Colonic mucosa (tissue), 4 donors: ENCODE measurements at places on chromosomes 12 and 14.

DNA sequence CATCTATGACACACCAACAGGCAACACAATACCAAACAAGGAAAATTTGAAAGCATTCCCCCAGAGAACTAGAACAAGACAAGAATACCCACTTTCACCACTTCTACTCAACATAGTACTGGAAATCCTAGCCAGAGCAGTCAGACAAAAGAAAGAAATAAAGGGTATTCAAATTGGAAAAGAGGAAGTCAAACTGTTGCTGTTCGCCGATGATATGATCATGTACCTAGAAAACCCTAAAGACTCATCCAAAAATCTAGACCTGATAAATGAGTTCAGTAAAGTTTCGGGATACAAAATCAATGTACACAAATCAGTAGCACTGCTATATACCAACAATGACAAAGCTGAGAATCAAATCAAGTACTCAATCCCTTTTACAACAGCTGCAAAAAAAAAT lies 8.1 kb upstream of the ATL1 start:
- no peak for DNase-seq

DNA sequence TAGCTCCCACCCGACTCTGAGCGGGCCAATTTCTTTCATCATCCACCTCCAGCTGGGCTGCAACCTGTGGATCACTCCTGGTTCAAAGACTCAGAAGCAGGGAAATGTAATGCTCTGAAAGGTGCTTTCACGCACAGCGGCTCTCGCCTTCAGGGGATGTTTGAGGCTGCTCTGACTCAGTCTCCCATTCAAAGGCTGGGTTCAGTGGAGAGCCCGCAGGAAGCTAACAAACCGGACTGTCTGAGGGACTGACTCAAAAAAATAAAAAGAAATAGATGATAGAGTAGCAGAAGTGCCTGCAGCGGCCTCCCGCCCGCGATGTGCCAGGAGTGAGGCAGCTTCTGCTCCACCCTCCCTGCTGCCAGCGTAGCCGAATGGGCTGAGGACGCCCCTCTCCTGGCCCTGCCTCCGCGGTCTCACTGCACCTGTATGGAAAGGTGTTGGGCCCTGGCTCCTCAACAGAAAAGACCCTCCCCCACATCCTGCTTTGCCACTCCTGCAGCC lies 98.0 kb downstream of the GCH1 start:
- DNase-seq: no peak

- DNase-seq: no peak
Observed at GRCh38 chr12:31278424-31278823, 47.5 kb downstream of the SINHCAF start.

DNA sequence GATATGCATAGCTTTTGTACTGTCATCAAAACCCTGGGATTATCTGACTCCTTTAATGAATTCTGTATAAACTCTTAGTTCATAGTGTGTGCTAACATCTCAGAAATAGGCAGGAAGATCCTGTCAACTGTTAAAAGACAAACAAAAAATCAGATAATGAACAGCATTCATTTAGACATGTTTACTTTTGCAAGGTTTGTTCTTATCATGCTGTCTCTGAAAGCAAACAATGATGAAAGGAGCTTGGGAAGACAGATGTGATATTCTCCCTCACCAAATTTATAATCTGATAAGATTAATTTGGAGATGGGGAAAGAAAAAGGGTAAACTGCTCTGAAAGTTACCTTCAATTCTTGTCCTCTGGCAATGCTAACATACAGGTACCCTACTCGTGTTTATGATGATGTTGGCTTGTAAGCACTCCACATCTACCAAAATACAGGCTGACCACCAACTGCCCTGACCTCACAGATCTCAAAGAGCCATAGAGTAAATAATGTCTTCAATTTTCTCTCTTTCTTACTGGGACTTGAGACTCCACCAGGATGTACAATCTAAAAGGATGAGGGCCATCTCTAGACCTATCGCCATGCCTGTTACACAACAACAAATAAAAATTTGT lies 233.8 kb downstream of the SSPN start:
- DNase-seq: no peak

DNA sequence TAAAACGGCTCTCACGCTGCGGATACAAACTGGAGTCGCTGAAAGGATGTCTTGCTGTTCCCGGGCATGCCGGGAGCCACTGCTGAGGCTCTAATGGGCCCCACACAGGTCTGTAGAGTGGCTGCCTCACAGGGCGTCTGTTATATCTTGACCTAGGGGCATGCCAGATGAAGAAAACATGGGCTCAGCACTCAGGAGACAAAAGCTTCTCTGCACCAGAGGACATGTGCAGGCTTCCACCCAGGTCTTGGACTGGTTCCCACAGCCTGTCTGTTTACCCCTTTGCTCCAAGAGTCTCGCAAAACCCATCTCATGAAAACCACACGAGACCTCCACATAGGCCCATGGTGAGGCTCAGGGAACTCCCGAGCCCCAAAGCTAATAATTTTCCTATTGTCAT lies 134.2 kb downstream of the RPS29 start:
- no peak for DNase-seq

DNA sequence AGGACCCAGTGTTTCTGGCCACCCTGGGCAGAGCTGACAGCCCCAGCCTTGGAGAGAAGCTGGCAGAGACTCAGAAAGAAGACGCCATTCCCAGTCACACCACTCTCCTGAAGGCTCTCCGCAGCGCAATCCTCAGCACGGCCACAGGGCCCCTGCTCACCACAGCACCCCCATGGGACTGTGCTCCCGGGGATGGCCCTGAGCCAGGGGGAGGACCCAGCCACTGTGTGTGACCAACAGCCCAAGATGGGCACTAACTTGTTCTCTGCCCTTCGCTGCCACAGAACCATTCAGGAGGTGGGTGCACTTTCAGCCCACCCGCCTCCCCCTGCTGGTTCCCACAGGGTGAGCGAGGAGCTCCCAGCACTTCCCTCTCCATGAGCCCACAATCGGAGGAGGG lies 57.1 kb downstream of the CCNK start:
- no peak for DNase-seq

- no peak for DNase-seq
Observed at GRCh38 chr14:69571449-69572029, 3.1 kb downstream of the CCDC177 start.

DNA sequence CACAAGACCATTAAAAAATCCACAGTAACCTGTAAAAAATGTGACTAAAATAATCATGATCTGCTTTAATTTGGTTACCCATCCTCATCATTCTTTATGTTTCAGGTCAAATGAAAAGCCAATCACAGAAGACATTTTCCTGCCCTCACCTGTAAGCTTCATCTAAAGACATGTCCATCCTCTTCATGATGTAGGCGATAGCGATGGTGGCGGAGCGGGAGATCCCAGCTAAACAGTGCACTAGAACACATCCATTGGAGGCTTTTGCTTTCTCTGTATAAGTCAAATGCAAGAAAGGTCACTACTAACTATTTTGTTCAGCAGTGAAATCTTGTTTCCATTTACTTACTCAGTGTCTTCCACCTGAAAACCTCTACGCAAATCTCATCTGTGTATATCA lies 82.6 kb downstream of the DUSP16 start:
- DNase-seq: no peak

GRCh38 chr14:90268420-90268819 lies 12.1 kb downstream of the PSMC1 start:
- DNase-seq: no peak

DNA sequence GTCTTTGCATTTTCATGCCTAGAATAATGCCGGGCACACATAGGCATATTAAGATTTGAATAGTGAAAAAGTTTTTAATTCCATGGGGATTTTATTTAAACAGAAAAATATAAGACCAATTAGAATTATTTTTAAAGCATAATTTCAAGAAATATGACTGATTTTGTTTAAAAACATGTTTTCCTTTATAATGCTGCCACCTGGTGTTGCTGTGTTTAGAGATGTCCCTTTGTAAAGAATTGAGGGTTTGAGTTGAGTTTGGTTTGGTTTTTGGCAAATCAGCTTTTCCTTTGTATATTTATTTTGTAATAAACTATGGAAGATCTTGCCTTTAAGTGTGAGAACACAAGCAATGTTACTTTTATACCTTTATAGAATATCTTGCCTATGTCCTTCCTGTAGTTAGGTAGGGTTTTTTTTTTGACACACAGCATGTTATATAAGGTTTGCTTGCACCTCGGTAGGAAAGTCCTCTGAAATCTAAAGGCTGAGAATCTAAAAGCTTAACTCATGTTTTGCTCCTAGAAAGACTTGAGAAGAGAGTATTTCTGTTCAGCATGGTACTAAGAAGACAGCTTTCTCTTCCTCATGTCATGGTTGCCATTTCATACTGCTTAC lies 31.4 kb upstream of the SNAPC1 start:
- DNase-seq: no peak

DNA sequence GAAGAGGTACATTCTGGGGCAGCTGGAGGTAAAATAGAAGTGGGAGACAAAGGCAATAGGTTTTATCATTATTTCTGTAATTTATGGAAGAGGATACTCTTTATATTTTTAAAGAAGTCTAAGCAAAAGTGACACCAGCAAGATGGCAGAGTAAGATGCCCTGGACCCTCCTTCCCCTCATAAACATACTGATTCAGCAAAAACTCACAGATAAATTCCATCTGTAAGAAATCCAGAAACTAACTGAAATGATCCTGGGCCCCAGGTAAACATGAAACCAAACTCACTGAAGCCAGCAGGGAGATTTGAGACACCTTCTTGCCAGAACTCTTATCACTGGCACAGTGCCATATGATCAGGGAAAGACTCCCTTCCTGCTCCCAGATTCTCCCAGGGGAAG lies 79.9 kb downstream of the GCH1 start:
- DNase-seq: no peak

DNA sequence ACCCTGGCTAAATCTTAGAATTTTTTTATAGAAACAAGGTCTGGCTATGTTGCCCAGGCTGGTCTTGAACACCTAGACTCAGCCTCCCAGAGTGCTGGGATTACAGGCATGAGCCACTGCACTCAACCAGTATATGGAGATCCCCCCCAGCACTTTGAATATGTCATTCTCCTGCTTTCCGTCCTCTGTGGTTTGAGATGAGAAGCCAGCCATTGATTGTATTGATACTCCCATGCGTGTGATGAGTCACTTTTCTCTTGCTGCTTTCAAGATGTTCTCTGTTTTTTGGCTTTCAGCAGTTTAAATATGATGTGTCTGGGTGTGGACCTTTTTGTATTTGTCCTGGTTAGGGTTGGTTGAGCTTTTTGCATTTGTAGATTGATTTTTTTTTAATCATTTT lies 75.2 kb upstream of the DNM1L start:
- DNase-seq: no peak

DNA sequence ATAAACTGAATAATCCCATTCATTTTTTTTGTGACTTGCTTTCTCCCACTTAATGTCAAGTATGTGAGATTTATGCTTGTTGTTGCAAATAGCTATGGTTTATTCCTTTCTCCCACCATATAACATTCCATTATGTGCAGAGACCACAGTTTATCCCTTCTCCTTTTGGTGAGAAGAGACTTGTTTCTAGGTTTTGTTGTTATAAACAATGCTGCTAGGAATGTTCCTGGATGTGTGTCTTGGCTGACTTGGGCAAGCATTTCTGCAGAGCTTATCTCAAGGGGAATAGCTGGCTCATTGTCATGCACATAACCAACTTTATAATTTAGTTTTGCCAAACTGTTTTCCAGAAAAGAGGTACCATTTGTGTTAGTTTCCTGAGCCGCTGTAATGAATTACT lies 47.6 kb upstream of the PPP1CC start:
- DNase-seq: no peak

DNA sequence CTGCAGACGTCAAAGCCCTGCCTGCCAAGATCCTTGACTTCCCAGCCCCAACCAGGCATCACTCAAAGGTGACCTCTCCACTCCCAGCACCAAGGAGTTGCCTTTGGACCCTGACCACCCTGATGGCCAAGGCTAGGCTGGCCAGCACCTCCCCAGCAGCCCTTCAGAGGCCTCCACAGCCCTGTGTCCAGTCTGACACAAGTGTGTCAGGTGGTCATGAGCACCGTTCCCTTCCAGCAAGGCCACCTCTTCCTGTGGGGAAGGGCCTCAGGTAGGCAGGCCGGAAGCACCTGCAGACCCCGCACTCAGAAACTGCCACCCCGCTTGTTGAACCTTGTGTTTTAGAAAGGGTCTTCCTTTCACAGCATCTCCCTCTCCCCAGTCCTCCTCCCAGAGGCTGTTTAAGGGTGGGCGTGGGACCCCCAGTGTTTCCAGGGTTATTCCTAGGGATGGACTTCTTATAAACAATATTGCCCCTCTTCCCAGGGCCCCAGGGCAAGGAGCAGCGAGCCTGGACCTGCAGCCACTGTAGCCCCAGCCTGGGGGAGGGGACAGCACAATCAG lies 13.2 kb upstream of the INF2 start:
- DNase-seq: no peak

DNA sequence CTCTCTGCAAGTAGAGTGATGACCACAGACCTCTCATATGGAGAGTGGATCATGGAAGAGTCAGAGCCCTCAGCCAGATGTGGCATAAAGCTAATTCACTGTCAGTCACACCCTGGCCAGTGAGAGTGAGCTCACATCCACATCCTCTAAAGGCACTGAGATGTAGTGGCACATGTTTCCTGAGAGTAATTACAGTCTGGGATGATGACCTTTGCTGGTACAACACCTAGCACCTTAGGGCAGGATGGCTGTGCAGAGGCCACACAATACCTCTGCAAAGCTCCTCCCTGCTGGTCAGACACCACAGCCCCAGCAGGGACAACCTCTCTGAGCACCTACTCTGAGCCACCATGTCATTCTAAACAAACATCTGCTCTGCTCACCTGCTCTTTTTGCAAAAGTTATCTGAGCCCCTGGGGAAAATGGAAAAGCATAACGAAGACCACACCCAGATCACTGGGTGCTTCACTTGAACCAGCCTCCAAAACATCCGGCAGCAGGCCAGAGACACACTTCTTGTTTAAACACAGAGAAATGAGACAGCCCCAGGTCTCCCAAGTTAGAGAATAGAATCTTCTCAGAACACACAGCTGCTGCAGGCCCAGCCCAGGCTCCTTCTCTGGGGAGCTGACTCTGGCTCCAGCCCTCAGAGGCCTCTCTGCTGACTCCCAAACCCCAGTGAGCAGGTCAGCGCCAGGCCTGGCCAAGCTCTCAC lies 30.3 kb downstream of the PITPNM2 start:
- DNase-seq: no peak

DNA sequence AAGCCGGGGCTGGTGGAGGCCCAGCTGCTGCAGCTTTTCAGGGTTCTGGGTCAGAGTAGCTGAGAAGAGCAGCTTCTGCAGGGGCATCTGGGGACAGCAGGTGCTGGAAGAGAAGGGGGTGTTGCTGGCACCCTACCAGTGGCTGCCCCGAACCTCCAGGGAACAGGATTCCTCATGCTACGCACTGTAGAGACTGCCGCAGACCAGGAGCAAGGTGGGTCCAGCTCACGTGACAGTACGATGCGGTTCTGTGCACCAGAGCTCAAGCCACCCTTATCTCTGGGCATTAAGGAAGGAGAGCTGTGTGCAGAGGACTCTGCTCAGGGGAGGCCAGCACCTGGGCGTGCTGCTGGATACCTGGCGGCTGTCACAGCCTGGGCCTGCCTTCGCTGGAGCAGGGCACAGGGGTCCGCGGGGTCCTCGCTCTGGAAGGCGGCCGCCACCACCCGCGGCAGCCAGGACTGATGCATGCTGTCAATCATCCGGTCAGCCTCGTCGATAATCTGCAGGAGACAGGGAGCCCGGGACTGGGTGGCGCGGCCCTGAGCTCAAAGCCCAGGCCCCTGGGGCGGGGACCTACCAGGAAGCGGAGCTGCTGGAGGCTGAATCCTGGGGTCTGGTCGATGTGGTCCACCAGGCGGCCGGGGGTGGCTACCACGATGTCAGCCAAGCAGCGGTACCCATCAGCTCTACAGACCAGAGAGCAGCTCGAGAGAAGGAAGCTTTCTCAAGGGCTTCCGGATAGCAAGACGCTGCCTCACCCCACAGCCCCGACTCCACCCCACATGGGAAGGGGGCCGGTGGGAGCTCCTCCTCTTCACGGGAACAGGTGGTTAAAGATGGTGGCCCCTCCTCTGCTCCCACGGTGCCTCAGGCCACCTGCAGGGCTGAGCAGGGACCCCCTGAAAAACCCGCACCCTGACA lies 2.9 kb downstream of the DDX51 start:
- no peak for DNase-seq
